ENCODE measurements at places on chromosomes 1 and 21.

- DNase-seq = no peak
These were observed 68.0 kb downstream of the LAMC1 start for GRCh38 chr1:183091181-183091580.

DNA sequence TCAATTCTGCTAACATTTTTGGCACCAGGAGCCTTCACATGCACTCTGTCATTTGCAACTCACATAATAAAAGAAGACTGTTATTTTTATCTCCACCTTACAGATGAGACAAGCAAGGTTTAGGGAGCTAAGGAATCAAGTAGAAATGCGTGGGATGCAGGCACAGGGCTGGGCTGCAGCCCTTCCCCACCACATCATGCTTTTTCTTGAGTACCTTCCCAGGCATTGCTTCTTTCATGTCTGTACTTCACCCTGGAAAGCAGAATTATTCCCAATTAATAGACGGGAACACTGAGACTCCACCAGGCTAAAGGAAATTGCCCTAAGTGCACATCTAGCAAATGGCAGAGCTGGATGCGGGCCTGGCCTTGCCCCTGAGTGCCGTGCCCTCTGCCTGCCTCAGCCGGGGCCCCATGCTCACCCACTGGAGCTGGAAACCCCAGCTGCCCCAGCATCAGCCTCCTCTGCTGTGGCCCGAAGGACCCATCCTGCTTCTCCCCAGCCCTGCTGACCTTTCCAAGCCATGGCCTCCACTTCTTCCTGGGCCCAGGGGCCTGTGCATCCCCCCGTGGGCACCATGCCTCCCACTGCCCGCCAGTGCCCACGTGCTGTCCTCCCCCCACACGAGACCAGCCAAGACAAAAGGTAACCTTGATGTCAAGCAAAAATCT is 257.5 kb downstream of the TOMM20 start:
- no peak for DNase-seq

DNA sequence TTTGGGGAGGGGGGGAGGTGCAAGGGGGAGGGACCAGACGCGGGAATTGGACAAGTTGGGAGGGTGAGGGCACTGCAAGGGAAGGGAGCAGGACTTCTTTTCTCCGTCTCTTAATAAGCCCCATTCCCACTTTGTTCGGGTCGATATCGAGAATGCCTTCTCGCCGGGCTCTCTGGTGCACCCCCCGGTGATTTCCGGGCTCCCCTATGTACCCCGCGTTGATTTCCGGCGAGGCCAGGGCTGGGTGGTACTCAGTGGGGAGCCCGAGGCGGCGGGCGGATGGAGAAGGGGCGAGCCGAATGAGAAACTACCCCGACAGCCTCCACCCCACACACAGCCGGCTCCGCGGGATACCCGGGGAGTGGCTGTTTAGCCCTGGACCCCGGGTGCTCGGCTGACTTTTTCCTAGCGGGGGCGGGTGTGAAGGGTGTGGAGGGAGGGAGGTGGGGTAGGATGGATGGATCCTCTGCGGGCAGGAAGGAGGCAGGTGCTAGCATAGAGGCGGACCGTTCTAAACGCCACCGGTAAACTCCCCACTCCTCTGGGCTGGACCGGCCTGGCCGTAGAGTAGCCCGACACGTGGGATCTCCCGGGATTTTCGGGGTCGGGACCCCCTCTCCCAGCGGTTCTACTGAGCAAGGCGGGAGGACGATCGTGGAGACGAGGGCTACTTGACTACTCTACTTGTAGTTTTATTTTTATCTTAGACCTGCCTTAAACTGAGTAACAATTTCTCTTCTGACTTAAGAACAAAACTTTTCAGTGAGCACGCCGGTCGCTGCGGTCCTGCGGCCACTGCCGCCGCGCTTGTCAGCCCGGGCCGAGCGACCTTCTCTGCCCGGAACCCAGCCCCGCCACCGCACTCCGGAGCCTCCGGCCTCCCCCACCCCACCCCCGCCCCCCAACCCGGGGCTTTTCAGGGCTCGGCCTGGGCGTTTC is 1.0 kb downstream of the RNF220 start:
- DNase-seq = no peak

GRCh38 chr21:42654179-42654912 is 925 bp downstream of the PDE9A start:
- DNase-seq = peak; percentile 15

GRCh38 chr1:64176659-64177058 is 26.8 kb upstream of the UBE2U start:
- DNase-seq = no peak

GRCh38 chr1:36846357-36846756 is 188.0 kb downstream of the GRIK3 start:
- DNase-seq = no peak

DNA sequence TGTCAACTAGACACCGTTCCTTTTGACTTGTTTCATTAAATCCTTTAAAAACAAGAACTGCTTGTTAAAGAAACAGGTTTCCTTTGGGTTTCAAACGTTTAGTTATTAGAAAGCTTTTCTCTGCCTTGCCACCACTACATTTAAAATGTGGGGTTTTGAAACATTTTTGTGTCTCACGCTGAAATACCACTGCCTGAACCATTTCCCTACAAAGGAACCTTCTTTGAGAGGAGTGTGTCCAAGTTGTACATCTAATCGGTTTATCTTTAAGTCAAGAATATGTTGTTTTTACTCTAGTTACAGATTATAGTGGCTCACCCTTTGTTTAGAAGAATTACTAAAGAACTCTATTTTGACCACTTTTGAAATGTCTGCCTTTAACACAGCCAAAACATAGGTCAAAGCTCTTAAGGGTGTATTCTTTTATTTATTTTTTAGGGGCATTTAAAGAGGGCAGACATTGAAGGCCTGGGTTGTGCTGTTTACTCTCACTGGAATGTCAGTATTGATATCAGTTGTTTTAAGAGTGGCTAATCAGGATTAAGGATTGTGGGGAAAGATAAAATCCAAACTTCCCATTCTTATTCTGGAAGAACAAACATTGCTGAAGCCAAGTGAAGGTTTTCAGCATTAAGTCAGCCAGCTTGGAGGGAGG is 143.4 kb downstream of the GALNT2 start:
- DNase-seq = no peak

DNA sequence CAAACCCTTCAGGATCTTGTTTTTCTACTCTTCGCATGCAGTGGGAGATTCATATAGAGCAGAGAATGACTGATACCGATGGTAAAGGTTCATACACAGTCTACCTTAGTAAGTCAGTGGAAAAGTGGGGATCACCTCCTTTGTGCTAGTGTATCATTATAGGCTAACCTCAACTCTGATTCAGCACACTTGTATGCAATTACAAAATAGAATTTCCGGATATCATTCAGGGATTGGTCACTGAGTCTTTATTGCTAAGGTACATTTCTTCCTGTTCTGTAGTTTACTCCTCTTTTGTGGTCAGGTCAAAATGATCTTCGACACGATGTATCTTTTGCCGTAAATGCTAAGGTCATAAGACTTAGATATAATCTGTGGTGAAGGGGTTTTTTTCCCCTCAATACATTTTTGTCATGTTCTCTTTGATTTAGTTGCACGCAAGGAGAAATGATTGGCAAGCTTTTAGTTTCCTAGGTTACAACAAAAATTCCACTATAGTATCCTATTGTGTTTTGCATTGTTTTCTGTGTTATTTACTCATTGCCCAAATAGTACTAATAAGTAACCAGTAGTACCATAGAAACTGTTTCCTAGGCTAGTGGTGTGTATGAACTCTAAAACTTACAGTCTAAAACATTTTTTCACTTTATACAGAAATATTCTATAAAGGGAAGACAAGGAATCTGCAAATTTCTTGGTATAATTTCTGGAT is 35.7 kb upstream of the PLA2G4A start:
- no peak for DNase-seq

GRCh38 chr1:205971082-205971481 is 27.8 kb upstream of the SLC26A9 start:
- DNase-seq = no peak

DNA sequence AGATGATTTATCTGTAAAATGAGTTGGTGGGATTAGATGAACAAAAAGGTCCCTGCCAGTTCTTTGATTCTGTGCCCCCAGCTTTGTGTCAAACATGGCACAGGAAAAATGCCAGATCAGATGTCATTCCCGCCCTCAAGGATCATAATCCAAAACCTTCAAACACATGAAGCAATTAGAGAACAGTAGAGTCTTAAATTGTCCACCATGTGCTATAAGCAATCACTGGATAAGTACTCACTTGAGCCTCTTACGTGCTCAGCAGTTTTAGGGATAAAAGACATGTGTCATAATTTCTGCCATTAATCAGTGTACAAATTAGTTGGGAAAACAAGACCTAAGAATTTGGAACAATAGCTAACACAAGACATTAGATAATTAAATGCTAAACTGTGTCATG is 15.4 kb upstream of the KIAA0040 start:
- no peak for DNase-seq
